Right ventricle myocardium superior (tissue), 1 donor: ENCODE measurements at places on chromosomes 5 and 9. TPM values are rescaled to one million over a fixed set of nuclear protein-coding genes. Genes with fewer than 3 reads are reported as not detected.

- DNase-seq: no peak
Observed at GRCh38 chr5:124528838-124529237, 217.6 kb downstream of the ZNF608 start.

ZDHHC11 gene
- 55.6 TPM for total RNA-seq

DNA sequence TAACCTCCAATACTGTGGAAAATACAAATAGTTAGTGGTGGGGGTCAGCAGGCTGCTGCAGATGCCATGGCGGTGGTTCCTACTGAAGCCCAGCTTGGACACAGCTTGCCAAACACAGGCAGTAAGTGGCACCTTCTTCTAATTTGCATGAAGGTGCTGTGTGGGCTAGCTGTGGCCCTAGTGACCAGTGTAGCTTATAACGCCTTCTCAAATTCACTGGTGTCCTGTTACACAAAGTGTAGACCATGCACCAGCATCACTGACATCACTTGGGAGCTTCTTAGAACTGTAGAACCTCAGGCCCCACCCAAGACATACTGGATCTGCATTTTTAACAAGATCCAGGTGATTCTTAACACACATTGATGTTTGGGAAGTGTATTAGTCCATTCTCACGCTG is 58.8 kb upstream of the TGFBR1 start:
- no peak for DNase-seq

GRCh38 chr5:154850255-154851062 is at the start of gene FAXDC2:
TSS of gene FAXDC2 (minus strand) at chr5:154850603. CDS start at chr5:154838178, 12,425 bp downstream.
- peak; percentile 86 for DNase-seq

HMCN2 gene
- 5.2 TPM for total RNA-seq

GRCh38 chr5:74543162-74543995 is 97.1 kb downstream of the ENC1 start:
- no peak for DNase-seq

GRCh38 chr5:96288845-96289185 is 144.2 kb downstream of the PCSK1 start:
- no peak for DNase-seq

GRCh38 chr5:176895831-176896230 is 3.3 kb downstream of the HK3 start:
- DNase-seq: no peak

GRCh38 chr5:8727396-8727795 is 818.5 kb downstream of the SEMA5A start:
- no peak for DNase-seq
